ENCODE measurements at places on chromosomes 6 and 20.

- peak; percentile 29 for DNase-seq
Measured at GRCh38 chr20:22106308-22106938, 401.0 kb downstream of the PAX1 start.

- DNase-seq, result no peak
Measured at GRCh38 chr6:169966312-169967181, 215.1 kb downstream of the ERMARD start.

DNA sequence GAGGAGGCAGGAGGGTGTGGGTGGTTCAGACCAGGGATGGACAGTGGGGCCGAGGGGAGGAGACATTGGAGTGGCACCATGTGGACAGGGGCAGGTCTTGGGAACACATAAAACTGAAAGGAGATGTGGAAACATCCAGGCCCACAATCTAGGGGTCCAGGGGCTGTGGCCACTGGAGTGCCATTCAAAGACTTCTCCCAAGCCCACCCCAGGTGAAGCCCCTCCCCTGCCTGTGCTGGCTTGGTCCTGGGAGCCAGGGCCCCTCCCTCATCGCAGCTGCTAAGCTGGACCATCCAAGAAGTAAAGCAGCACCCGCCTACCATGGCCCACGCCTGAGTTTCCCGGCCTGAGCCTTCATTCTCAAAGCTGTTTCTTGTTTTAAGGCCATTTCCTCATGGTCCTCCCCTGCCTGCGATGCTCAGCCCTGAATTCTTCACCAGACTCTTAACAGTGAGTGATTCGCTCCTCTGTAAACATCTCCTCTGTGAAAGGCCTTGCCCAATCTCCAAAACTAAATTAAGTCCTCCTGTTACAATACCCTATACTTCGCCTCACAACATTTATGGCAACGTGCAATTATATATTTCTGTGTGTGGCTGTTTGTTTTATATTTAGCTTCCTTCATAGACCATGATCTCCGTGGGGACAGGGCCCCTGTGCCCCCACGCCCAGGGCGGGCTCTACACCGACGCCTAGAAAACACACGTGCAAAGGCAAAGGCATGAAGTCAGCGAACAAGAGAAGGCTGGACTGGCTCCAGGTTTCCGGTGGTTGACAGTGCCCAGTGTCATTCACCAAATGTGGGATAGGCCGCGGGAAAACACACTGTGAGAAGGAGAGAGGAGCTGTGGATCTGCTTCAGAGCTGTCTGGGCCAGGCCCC, 267.8 kb downstream of the ERMARD start:
- no peak for DNase-seq

GRCh38 chr20:35007413-35007812, 51.7 kb downstream of the MYH7B start:
- DNase-seq, result no peak

GRCh38 chr6:2543321-2543720, 207.4 kb downstream of the MYLK4 start:
- DNase-seq, result no peak
